Ureter (tissue), 1 donor: ENCODE measurements at places on chromosomes 2 and 18. TPM values are rescaled to one million over a fixed set of nuclear protein-coding genes. Genes with fewer than 3 reads are reported as not detected.

DNA sequence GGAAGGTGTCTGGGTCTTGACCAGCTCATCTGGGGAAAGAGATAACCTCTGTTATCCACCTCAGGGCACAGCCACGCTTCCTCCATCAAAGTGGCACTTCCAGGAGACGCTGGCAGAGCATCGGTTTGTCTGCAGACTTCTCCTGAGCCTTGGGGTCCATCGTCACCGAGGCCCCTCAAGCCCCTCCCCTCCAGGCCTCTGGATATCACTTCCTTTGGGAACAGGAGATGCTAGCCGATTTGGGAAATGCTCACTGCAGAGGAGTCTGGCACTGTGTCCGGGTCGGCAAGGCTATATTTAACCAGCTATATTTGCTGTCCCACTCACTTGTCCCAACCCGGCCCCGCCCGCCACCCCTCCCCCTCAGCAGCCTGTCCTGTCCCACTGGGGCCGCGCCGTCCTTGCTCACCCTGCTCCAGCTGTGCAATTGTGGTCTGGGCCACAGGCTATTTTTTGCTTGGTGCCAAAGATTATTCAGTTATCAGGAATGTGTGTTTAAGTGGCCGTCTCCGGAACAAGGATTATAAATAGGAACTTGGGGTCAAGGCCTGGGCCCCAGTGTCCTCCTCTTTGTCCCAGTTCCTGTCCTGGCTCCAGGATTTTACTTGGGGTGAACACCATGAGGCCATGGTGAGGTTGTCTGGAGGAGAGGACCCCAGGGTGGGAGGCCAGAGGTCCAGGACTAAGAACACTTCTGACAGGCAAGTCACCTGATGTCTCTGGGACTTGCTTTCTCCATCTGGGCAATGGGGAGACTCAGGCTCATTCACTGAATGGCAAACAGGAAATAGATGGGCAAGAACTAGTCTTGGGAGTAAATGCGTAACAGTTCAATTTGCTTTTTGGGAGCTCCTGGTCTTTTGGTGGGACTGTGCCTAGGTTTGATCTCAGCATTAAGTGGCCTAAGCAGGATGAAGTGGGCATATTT lies 263.6 kb downstream of the DYSF start:
- peak; percentile 54 for DNase-seq

- DNase-seq, result no peak
Measured at GRCh38 chr2:162075689-162076132, 1.7 kb upstream of the DPP4 start.

- DNase-seq, result no peak
Measured at GRCh38 chr18:79685281-79685680, 5.7 kb downstream of the CTDP1 start.

DNA sequence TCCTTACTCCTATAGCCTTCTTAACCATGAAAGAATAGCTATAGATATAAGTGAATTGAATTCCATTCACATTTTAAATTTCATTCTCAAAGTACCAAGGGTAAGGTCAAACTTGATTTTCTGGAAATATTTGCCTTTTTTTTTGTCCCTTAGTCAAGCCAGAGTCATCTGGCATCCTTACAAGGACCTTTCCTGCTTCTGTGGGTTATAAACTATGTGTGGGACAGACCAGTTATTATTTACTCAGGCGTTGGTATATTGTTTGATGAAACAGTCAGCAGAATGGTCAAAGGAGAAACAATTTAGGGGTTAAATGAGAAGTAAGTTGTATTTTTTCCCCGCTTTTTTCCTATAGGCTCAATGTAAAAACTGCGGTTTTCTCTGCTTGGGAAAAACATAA lies 1103.2 kb upstream of the ZEB2 start:
- no peak for DNase-seq

- peak; percentile 72 for DNase-seq
Measured at GRCh38 chr2:158761621-158762020, 33.5 kb upstream of the DAPL1 start.

- DNase-seq, result no peak
Measured at GRCh38 chr2:64990876-64991275, 1.7 kb downstream of the SLC1A4 start.

The SNORC gene
- total RNA-seq, result 7.3 TPM

The CNDP1 gene
- total RNA-seq, result 0.31 TPM

DNA sequence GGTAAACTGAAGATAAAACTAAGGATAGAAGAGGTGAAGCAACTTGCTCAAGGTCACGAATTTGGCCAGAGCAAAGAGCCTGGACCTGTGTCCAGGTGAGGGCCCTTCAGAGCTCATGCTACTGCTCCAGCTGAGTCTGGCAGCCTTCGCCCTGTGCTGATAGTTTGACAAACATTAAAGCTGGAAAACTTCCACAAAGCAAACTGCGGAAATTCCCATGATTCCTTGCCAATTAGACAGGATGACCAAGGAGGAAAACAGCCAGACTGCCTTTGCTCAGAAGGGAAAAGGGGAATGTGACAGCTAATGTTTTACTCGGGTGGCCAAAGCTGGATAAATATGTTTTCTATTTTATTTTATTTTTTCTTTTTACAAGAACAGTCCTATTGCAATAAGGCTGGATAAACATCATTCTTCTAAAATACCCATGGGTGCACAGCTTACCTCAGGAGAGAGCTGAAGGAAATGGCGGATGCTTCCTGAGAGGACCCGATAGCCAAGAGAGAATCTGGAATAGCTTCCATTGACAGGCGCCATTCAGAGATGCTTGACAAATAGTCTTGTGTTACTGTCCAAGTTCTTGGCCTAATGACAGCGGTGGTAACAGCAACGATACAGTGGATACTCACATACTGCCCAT lies 5.3 kb upstream of the CTAGE1 start:
- no peak for DNase-seq

The ALLC gene
- not detected for total RNA-seq

The POTEI gene
- total RNA-seq, result not detected

DNA sequence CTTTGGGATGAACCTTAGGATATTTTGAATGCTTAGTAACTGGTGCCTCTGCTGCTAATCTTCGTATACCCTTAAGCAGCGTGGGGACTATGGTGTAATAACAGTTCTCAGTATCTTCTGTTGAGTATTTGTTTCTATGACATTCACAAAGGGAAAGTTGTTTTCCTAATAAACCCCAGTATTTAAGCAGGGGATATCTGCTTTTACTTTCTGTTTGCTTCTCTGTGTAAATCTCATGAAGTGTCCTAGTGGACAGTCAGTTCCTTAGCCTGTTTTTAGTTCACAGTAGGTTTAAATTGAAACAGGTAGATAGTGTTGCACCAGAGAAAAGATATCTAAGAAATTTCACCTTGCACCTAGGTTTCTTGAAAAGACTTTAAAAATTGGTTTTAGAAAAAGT lies 14.9 kb downstream of the KIAA1328 start:
- no peak for DNase-seq

GRCh38 chr2:238502956-238503791 lies 76.4 kb downstream of the ASB1 start:
- peak; percentile 33 for DNase-seq

DNA sequence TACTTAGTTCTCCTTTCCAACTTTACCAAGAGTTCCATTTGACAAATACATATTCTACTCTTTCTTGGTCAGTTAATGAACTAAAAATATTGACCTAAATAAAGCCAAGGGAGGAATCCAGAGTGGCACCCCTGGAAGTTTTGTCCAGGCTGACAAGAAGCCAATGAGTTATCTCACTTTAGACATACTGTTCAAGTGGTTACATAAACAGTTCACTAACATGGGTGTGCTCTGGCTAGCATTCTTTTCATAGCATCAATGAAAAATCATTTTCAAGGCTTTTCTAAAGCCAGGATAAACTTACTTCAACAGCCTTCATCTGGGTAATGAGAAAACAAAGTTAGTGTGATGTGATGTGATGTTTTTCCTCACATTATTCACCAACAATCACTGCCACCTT lies 649.4 kb downstream of the TDRD15 start:
- DNase-seq, result no peak

DNA sequence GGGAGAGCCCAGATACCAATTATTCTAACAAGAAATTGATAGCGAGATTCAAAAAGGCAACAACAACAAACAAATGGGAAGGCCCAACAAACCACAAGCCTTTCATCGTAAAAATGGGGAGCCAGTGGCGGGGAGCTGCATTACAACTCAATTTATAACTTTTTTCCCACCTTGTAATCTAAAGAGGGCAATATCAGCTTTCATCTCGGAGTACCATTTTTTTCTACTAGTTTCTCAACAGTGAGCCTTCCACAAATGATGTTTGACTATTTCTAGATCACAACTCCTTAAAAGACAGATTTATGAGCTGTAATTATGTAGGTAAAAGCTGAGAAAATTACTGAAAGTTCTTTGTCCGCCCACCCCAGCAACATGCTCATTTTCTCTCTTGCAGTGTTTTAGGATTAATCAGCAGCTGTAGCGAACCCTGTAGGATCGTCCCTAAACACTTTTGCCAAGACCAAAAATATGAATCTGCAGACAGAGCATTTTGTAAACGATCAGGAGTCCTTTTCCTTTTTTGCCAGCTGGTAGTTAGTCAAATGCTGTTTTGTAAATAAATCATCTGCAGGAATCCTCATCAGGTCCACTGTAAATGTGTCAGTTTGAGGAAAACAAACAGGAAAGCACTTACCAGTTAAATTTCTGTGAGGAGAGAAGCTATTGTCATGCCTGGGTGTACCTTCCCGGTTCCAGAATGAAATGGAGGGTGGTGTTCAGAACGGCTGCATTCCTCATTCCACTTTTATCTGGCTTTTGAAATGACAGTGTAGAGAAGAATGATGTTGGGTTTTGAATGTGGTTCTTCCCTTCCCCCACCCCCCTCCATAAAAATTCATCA lies 53.2 kb downstream of the EEF1B2 start:
- no peak for DNase-seq

DNA sequence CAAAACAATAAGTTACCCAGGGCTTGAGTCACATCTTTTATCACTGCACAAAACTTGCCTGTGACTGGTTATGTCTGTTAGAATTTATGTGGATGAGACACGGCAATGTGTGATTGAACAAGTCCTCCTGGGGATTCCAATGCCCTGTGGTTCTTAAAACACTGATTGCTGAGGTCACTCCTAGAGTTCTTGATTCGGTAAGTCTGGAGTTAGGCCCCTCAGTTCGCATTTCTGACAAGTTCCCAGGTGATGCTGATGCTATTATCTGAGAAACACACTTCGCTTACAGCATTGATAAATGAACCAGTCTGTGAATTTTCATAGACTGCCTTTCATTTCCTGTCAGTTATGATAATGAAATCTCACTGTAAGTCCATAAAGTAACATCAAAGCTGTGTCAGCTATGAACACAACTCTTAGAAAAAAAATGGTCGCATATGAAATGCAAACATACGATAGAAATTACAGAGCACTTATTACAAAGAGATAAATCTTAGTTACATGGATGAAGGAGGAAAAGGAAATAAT lies 214.0 kb downstream of the DLGAP1 start:
- DNase-seq, result no peak

DNA sequence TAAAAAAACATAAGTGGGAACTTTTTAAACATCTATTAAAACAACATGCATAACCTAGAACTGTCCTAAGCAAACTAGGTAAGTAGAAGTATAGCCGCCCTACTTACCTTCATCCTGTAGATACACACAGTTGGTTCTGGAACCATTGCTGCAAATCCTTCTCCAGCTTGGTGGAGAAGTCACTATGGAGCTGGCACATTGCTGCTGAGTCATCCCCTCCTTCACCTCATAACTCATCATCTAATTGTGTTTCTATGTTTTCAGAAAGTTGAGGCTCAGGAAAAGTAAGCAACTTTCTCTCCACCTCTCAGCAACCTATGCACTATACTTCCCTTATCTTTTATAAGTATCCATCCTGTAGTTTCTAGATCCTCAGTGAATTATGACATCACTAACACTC lies 269.8 kb upstream of the MMADHC start:
- DNase-seq, result no peak

DNA sequence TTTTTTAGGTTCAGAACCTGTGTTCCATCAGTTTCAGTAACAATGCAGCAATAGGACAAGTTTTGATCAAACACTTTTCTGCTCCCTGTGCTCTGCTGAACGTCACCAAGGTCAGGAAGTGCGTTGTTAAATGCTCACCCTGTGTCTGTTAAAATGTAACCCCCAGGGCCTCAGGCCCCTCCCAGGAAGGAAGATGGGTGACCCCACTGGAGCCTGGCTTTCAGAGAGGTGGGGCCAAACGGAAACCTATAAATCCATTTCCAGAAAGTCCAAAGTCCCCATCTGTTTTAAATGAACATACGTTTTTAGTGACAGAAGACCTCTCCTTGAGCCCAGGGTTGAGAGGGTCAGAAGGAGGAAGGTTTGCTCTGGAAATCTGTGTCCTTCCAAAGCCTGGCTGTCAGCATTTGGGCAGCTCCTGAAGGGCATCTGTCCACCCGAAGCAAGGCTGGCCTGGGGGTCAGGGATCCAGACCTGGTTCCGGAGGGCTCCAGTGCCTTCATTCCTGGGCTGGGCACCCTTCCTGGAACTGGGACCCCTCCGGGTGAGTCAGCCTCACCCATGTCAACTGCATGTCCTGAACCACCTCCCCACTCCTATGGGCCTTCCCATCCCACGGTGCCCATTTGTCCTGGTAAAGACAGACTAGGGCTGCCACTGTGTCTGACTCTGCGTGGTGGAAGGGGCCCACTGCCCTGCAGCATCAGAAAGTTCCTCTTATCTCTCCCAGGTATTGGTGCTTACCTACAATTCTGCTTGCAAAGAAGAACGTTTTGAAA lies 117.4 kb upstream of the COPS8 start:
- no peak for DNase-seq

DNA sequence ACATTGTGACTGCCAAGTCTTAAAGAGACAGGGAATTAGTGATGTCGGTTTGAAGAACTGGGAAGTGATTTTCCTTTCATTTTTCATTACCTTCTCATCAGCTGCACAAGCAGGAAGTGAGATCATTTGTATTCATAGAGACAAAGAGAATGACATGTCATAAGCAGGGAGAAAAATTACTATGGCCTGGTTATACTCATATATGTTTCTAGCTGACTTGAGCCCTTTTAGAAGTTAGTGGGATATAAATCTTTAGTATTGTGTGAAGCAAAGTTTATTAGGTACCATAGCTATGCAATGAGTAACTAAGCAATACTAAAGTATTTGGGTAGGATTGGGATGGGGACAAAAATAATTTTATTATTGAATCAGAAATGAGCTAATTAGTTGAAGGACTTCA lies 284.1 kb downstream of the PID1 start:
- no peak for DNase-seq

GRCh38 chr2:30476636-30477035 lies 29.6 kb downstream of the LCLAT1 start:
- no peak for DNase-seq

- no peak for DNase-seq
Measured at GRCh38 chr2:224910574-224910925, 131.7 kb downstream of the DOCK10 start.

DNA sequence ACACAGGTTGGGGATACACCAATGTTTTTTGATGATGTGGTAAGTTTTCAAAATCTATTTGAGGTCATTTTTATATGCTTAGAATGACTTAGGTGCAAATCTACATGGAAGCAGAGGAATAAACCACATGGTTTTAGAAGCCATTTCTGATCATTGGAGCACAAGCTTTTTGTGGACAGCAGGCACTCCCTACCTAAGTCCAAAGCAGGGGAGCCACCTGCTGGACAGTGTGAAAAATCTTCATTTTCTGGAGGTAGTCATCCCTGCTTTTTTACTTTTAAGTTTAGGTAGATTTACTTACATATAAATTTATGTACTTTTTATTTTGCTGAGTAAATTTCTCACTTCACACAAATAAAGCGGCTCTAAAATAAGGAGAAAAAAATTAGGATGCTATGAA lies 323.2 kb downstream of the PLCL1 start:
- no peak for DNase-seq
